ENCODE measurements at places on chromosomes 6 and 20.

DNA sequence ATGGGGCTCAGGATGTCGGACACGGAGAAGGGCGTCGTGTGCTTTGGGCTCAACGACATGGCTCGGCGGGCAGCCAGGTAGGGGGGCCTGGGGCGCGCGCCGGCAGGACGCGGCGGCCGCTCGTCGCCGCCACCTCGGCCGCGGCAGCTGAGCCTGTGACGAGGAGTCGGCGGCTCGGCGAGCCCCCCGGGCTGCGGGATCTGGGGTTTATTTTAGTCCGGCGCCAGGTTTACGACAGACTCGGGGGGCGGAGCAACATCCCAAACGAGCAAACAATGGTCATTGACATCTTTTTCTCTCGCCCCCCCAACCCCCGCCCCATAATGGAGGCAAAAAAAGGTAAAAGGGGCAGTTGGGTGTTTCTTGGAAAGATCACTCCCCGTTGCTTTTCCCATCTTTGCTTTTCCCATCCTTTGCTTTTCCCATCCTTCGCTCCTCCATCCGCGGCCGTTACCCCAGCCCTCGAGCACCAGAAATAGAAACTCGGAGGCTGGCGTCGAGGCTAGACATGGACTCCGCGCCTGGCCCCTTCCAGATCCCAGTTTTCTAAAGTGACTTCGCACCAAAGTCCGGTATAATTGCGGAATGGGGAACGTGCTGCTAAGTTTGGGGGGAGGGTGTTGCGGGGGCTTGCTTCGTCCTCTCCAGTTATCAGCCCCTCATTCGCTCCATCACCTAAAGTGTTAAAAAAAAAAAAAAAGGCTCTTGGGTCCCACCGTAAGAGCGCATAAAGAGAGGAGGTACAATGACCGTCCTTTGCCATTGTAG is at the start of gene NKX2-4:
TSS of gene NKX2-4 (minus strand) at position 186 of the 768 bp plus-strand sequence. CDS start at position 59, 127 bp downstream.
- DNase-seq = no peak

- peak; percentile 50 for DNase-seq
These were observed 60.9 kb downstream of the ATXN1 start for GRCh38 chr6:16700202-16700915.

GRCh38 chr6:101396548-101397173 is 3.2 kb downstream of the GRIK2 start:
- DNase-seq = peak; percentile 54

DNA sequence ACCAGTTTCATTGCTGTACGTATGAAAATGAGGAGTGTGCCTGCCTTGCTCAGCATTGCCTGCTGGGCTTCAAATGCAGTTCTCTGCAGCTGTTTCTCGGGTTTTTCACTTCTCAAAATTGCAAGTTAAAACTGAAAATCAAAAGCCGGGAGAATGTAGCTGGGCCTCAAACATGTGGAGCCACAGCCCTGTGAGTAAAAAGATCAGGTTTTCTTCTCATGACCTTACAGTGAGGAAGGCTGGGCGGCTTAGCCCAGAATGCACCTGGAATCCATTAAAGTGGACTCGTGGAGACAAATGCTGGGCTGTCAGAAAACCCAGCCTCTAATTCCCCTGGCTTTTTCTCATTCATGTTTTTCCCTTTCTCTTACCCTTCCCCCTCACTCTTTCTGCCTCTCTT is 34.4 kb downstream of the DSE start:
- no peak for DNase-seq

DNA sequence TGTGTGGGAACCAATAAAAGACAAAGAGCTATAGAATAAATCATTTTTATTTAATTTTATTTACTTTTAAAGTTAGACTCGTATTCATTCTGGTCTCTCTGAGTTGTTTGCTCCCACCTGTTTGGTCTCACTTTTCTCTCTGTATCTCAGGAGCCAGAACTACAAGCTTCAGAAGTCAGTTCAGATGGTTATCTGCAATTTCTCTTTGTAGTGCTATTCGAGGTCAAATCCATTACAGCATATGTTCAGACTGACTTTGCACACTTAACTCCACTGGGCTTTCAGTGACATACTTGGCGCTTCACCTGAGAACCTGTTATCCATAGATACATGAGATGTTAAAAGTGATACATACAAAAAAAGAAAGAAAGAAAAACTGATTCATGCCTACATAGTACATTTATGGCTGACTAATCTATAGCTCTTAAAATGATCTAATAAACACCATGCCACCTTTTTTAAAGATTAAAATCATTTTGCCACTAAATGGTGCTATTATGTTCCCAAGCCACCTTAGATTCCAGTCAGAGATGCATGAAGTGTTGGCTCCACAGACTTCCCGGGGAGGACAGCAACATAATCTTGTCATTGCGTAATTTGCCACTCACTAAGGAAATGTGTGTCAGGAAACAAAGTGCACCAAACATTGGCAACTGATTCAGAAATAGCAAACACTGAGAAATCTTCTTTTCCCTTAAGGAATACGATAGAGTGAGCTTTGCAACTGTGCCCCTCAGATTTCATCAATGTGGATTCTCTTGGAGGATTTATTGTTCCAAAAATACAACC is 396.7 kb downstream of the HACE1 start:
- DNase-seq = no peak

GRCh38 chr6:133635447-133635846 is 253.5 kb upstream of the TCF21 start:
- no peak for DNase-seq

DNA sequence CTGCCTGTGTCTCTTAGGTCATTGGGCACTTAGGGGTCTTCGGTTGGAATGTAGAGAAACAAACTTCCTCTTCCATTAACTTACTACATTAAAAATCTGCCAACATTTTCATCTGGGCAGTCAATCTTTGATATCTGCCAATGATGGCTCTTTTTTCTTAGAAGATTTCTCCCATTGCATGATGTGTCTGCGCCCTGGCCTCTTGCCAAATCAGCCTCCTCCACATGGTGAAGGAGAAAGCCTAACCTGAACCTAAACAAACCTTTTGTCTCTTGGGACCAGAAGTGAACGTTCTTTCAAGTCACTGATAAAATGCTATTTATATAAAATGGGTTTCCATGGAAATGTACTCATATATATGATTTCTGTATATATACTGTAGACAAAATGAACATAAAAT is 998.9 kb upstream of the GJE1 start:
- DNase-seq = no peak

DNA sequence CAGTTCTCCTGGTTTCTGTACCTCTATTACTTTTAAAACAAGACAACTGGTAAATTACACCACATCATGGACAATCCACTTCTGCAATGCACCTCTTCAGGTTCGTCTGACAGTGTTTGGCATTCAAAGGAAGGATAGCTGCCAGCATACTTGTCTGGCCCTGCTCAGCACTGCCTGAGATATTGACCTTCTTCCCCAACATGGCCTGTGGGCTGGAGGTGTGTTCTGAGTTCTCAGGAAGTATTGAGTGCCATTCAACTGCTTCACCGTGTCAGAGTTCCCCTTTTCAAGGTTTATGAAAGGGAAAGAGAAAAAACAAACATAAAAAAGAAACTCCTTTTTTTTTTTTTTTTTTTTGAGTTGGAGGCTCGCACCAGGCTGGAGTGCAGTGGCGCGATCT is 267.9 kb upstream of the SASH1 start:
- no peak for DNase-seq

DNA sequence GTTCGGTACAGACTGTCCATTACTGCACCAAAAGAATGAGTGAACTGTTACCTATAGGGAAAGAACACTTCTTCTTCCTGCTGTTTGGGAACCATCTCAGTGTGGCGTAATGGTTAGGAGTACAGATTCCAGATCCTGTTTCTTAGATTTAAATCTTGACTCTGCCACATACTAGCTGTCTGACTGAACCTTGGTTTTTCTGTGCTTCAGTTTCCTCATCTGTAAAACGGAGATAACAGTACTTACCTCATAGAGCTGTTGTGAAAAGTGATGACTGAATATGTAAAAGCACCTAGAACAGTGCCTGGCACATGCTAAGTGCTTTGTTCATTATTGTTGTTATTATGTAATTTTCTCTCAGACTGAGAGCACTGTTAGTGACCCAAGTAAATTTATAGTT is 39.8 kb downstream of the STX11 start:
- DNase-seq = no peak

GRCh38 chr20:1242099-1242498 is 16.3 kb downstream of the RAD21L1 start:
- no peak for DNase-seq

GRCh38 chr6:168095171-168095691 is 16.2 kb upstream of the FRMD1 start:
- DNase-seq = no peak

GRCh38 chr6:90106449-90106848 is 190.2 kb downstream of the BACH2 start:
- no peak for DNase-seq

DNA sequence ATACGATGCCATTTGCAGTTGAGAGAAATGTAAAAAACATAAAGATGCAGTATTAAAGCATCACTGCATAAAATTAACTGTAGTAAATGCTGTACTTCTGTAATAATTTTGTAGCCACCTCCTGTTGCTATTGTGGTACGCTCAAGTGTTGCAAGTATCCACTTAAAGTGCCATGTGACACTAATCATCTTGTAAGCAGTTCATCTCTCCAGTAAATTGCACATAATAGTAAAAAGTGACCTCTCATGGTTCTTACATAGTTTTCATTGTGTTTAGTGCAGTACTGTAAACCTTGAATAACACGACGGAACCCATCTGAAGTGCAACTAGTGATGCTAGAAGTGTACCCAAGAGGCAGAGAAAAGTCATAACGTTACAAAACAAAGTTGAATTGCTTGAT is 190.1 kb upstream of the VGLL2 start:
- no peak for DNase-seq

- DNase-seq = no peak
These were observed 17.6 kb upstream of the IFNGR1 start for GRCh38 chr6:137236581-137237355.

- no peak for DNase-seq
These were observed 16.7 kb downstream of the ZDHHC14 start for GRCh38 chr6:157397660-157398059.

- no peak for DNase-seq
These were observed 22.0 kb upstream of the ABCC10 start for GRCh38 chr6:43405354-43405753.

- DNase-seq = no peak
These were observed 18.4 kb downstream of the DUSP22 start for GRCh38 chr6:310671-311070.

- DNase-seq = peak; percentile 28
These were observed 571 bp downstream of the ITCH start for GRCh38 chr20:34363465-34364222.

- no peak for DNase-seq
These were observed 496.0 kb upstream of the MARCKS start for GRCh38 chr6:113361014-113361645.

GRCh38 chr6:69789578-69789977 is 7.2 kb downstream of the LMBRD1 start:
- DNase-seq = no peak

- DNase-seq = no peak
These were observed 85.2 kb upstream of the CCDC167 start for GRCh38 chr6:37584654-37585522.

DNA sequence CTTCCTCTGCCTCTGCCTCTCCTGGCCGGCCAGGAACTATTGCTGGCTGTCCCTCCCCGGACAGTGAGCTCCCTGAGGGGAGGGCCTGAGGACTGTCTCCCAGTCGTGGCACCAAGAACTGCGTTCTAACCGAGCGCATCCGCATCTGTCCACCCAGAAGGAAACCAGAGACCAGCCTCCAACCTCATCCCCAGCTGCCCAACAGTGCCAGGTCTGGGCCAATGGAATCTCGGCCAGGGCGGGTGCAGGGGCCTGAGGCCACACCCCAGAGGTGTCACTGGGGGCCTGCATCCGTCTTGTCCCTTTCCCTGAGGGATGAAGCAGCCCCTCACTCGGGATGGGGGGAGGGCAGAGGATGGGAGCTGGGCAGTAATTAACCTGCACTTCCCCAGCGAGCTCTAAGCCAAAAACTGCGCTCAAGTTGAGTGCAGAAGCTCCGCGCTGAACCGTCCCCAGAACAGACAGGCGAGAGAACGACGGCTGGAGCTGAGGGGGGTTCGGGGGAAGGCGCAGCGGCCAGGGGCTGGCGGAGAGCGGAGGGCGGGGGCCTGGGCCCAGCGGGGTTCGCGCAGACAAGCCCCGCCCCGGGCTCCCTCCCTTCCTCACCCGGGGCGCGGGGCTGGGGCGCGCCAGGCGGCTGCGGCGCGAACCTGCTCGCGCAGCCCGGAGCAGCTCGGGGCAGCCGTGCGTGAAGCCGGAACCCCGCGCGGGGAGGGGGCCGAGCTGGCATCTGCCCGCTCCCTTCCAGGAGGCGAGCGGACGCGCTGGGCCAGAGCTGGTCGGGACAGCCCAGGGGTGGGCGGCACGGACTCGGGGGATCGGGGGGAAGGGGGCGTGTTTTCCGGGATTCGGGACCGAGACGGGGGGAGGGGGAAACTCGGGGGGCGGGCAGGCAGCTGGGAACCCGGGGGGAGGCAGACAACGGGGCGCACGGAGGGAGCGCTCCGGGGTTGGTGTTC is 1.4 kb downstream of the TFEB start:
- DNase-seq = peak; percentile 64

GRCh38 chr20:46139266-46139889 is 21.3 kb downstream of the CD40 start:
- no peak for DNase-seq

DNA sequence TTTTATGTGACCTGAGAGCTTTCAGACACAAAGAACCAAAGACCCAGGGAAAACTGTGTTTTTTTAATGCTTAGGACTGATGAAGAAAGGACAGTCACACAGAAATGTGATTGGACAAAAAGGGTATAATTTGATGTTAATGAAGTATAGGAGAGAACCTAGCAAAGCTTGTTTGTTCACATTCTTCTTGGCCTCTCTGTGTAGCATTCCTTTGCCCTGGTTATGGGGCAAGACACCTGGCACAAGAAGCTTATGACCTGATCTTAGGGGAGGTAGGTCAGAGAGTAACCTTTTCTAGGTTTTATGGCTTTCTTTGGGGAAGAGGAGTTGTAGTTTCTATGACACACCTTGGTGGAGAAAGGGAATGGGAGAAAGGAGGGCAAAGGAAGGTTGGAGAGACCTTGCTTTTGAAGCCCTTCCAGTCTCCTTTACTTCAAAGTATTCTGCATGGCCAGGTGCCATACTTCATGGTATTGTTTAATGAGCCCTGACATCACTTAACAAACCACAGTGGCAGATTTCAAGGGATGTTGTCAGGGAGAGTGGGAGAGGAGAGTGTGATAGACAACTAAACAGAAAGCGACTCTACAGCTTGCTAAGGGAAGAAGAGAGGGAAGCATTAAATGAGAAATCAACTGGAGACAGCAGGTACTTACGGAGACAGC is 701.8 kb upstream of the FLRT3 start:
- no peak for DNase-seq

GRCh38 chr20:16408981-16409380 is 164.3 kb downstream of the KIF16B start:
- DNase-seq = no peak

- DNase-seq = no peak
These were observed 43.0 kb upstream of the TGM2 start for GRCh38 chr20:38208088-38208487.

- DNase-seq = no peak
These were observed 15.5 kb upstream of the SMAP1 start for GRCh38 chr6:70652216-70652615.

- no peak for DNase-seq
These were observed 36.6 kb downstream of the MGME1 start for GRCh38 chr20:18005170-18005989.
